ENCODE measurements at places on chromosomes 6 and 20.

DNA sequence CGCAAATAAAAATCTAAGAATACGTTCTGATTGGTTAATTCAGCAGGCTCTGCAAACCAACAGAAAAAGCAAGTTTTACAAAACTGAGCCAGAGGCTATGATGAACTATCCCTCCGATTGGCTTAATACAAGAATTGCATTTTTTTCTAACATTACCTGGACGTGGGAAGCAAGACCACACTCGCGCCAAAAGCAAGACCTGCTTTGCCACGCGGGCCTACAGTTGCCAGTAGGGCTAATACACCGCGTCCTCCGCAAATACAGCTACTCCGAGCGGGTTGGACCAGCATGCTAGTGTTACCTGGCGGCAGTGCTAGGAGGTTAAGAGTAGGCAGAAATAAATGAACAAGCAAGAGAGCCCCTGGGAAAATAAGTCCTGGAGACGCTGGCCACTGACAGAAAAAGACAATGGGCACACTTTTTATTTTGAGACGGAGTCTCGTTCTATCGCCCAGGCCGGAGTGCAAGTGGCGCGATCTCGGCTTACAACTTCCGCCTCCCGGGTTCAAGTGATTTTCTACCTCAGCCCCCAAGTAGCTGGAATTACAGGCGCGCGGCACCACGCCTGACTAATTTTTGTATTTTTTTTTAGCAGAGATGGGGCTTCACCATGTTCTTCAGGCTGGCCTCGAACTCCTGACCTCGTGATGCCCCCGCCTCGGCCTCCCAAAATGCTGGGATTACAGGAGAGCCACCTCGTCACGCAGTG, 131.9 kb upstream of the BTN3A2 start:
- peak; percentile 59 for DNase-seq

GRCh38 chr6:110557199-110557598, 80.8 kb upstream of the SLC22A16 start:
- no peak for DNase-seq

DNA sequence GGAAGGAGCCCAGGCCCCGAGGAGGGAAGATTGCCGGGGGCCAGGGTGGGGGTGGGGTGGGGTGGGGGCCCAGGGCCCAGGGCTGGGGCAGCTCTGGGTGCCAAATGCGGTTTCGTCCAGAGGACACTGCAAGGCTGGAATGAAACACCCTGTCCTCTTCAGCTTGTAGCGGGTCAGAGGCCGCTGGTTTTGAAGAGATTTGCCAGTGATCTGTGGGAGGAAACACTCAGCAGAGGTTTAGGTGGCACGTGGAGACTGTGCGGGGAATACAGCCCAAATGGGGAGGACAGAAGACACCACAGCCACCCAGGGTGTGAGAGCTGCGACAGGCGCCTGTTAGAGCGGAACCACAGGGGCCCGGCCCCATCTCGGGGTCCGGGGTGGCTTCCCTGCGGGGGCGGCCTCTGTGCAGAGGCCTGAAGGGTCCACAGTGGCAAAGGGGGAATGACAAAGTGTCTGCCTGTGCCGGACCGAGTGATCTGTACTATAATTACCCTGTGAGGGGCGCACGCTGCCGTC, 29.2 kb downstream of the FRMD1 start:
- DNase-seq: no peak

GRCh38 chr6:38056361-38056760, 236.8 kb downstream of the ZFAND3 start:
- no peak for DNase-seq

Data from ecto neural progenitor cell (in vitro differentiated cells).